ENCODE measurements at places on chromosomes 7 and 10.

DNA sequence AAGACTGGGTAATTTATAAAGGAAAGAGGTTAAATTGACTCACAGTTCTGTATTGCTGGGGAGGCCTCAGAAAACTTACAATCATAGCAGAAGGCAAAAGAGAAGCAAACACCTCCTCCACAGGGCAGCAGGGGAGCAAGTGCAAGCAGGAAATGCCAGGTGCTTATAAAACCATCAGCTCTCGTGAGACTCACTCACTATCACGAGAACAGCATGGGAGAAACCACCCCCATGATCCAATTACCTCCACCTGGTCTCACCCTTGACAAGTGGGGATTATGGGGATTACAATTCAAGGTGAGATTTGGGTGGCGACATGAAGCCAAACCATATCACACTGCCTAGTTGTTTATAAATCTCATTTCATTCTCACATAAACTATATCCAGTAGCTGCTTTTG lies 28.0 kb upstream of the CPN1 start:
- no peak for DNase-seq

- DNase-seq = no peak
Measured at GRCh38 chr10:59587083-59587755, 122.4 kb downstream of the SLC16A9 start.

DNA sequence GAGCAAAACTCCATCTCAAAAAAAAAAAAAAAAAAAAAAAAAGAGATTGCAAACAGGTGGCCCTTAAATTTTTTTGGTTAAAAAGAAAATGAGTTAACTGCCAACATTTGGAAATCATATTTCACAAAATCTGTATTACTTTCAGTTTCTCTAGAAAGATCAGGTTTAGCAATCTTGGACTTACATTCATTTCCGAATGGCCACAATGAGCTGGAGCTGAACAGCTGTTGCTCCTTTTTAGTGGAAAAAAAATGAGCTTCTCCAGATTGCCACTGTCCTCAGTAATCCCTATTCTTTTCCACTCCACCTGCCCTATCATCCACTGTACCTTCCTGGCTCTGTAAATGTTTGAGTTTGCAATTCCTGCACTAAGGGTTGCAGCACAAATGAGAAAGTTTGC lies 43.6 kb downstream of the RAB11FIP2 start:
- DNase-seq = no peak

DNA sequence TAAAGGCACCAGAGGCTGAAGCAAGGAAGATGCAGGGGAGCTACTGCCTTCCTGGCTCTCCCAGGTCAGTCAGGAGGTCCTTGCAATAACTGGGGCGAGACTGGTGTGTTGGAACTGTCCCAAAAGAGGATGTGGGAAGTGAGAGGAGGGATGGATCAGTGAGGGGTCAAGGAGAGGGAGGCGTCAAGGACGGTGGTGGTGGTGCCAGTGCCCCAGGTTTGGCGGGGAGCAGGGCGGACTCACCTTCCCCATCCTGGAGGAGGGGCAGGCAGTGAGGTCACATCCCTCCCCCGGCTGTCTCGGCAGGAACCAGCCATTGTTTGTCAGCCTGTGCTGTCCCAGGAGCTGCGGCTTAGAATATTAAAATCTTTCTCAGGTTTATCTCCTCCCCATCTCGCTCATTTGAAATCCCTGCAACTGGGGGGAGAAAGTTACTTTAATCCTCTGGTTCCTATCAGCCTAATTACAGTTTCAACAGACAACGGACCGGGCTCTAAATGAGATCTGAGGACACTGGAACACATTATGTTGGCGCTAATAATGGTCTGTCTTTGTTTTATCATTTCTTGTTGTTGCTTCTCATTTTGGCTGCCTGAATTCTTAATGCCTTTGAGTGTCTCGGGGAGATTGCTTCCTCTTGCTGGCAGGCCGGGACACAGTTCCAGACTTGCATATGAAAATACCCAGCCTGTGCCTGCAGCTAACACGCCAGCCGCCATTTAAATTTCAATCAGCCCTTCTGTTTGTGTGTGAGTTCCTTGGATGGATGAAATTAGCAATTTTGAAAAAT lies 387.5 kb downstream of the RPS24 start:
- no peak for DNase-seq

DNA sequence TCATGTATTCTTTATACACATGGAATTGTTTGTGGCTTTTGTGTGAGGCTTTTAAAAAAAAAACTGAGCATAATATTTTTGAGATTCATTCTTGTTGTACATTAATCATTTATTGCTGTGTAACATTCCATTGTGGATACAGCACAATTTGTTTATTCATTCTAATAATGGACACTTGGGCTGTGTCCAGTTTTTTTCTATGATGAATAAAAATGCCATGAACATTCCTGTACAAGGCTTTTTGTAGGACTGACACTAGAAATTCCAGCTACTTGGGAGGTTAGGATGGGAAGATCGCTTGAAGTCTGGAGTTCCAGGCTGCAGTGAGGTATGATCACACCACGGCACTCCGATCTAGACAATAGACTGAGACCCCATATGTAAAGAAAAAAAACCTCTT lies 254.3 kb upstream of the CACNA2D1 start:
- DNase-seq = no peak

- DNase-seq = no peak
Measured at GRCh38 chr7:126449611-126450268, 803.0 kb downstream of the GRM8 start.

DNA sequence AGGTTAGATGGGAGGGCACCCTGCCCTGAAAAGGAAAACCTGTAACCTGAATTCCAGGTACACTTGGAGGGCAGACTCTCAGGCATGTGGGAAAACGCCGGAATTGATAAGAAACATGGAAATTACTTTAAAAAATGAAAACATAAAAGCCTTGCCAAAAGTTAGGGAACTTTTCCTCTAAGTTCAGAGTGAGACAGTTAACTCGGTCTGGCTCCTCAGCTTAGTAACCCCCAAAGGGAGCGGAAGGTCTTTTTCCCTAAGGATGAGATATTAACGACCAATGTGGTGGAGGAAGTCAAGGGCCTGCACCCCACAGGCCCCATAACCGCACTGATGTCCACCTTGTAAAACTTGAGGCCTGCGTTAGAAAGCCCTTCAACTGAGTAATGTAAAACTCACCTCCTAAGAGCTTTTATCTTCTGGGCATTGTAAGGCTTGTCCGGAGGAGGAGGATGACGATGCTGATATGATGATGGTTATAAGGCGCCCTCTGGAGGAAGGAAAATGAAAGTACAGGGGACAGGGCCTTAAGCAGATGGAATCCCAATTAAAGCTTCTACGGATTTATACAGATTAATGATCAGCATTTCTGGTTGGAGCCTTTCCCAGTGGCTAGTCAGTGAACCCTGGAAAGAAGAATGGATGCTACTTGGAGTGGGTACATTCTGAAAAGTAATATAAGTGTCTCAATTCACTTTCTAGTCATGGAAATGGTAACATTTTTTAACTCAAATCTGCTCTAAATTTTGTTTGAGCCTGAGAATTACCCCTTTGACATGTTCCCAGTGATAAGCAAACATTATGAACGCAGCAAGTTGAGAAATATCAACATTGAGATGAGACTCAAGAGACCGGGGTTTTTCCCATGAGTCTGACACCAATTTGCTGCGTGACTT lies 694 bp downstream of the COL1A2 start:
- DNase-seq = peak; percentile 36

GRCh38 chr7:112254156-112254555 lies 47.7 kb downstream of the ZNF277 start:
- DNase-seq = no peak

DNA sequence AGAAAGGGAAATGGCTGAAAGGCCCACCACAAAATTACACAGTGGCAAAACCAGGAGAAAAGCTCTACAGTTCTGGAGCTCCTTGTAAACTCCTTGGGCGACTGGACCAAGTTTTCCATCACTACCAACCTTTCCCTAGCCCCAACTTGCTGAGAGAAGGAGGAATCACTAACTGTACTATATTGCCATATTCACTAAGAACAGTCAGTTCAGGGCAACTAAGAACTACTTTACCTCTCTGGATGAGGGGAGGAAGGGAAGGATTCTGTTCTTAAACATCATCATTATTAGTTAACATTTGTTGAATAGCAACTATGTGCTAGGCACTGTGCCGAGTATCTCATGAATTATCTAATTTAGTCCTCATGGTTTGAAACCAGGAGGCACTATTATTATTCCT lies 98.1 kb upstream of the SVIL start:
- DNase-seq = no peak

- no peak for DNase-seq
Measured at GRCh38 chr10:5762531-5762930, 50.7 kb downstream of the GDI2 start.

DNA sequence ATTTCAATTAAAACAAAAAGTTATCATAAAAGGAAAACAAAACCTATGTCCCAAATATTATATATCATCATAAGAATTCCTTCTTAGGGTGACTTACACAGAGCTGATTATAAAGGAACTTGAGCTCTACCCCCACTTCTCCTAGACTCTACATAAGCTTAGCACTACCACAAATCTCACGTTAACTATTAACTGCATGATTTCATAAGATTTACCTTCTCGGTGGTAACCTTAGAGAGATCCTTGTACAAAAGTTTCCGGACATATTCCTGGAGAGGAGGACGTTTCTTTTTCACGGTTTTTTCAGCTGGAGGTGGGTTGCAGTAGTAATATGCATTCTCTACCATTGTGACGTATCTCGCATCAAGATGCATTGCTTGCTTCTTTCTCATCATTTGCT lies 83.7 kb downstream of the UPF2 start:
- DNase-seq = no peak

- DNase-seq = no peak
Measured at GRCh38 chr10:74382663-74383062, 231.6 kb downstream of the ADK start.

- DNase-seq = no peak
Measured at GRCh38 chr10:117621795-117622420, 79.4 kb downstream of the EMX2 start.

DNA sequence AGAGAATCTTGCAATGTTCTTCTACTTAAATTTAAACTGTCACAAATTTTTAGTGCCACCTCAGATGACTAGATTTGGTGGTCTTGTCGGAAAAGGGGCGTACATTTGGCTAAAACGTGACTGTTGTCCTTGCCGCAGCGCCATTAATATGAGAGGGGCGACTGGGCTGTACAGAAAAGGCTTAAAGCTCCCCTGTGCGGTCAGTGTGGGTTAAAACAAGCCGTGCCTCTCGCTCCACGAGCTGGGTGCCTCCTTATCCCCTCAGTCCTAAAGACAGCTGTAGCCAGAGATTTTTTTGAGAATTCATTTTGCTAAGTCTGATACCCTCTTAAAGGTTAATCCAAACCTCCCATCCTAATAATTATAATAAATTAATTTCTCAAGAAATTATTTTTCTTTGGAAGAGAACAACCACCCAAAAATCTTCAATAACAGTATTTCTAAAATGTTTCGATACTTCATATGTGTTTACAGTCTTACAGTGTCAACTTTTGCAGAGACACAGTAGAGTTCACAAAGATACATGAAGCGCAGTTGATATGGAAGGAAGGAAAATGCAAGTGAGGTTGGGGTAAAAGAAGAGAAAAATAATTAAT lies 68.6 kb downstream of the C7orf25 start:
- peak; percentile 59 for DNase-seq

DNA sequence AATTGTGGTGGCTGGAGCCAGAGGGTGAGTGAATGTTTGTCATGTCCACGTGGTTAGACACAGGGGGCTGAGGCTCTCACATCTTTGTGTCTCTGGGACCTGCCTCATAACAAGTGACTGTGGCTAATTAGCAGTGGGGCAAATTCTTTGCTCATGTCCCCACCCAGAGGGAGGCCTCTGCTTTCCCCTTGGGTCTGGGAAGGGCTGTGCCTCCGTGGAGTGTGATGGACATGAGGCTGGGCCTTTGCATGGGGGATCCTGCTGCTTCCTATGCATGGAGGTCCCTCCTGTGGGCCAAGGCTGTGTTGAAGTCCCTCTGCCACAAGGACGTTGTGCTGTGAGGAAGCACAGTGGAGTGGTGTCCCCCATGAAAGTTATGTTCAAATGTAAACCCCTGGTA lies 327.4 kb upstream of the SHH start:
- DNase-seq = no peak

DNA sequence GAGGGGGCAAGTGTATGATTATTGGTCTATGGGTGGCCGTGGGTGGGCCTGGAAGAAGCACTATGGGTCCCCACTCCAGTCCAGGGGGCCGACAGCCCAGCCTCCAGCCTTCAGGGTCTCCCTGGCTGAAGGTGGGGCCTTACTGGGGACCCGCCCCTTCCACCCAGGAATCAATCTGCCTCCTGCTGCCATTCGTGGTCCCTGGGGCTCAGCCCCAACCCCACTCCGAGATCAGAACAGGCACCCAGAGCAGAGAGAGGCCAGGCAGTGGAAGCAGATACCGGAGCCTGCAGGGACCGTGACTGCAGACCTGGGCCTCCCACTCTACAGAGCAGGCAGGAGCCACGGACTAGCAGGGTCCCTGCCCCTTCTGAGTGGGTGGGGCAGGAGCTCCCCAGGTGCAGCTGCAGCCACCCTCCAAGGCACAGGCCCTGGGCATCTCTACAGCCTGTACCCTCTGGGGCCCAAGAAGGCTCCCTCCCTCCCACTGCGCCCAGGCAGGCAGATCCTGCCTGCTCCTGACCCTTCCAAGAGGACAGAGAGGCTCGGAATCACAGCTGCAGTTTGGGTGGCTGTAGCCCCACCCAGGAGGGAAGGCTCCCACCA lies 13.6 kb upstream of the FOXL3 start:
- no peak for DNase-seq
